ENCODE measurements at places on chromosomes 3 and 15.

DNA sequence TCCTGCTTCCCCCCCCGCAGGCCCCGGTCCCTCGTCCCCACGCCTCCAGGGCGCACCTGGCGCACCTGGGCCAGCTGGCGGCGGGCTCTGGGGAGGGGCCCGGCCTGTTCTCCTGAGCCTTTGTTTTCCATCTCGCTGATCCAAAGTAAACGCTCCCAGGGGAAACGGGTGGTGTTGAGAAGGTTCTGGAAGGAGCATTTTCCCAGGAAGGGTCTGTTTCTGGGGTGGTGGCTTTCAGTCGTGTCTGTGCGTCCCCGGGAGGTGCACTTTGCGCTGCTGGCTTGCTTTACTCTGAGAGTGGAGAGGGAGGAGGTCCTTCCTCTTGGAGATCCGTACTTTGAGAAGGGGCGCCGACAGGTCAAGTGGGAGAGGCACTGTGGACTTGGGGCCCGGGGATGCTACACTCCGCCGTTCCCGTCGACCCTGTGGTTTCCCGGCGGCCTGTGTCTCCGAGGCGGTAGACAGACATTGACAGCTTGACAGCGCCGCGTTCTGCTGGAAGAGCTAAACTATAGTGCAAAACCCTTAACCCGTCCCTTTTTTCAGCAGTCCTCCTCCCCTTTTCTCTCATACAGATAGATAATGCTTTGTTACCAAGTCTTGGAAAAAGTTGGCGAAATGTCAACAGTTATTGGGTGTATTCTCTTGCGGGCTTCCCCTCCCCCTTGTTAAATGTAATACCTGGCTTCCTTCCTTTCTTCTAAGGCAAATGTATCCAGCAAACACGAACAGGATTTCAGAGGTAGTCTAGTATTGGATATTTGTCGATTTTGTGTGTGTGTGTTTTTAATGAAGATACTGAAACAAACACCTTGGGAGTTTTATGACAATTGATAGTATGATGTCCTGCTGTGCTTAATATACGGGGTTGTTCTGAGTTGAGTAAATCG lies 6.5 kb downstream of the TPM1 start:
- DNase-seq = no peak

GRCh38 chr3:152997526-152997925 lies 162.6 kb downstream of the P2RY1 start:
- DNase-seq = no peak

DNA sequence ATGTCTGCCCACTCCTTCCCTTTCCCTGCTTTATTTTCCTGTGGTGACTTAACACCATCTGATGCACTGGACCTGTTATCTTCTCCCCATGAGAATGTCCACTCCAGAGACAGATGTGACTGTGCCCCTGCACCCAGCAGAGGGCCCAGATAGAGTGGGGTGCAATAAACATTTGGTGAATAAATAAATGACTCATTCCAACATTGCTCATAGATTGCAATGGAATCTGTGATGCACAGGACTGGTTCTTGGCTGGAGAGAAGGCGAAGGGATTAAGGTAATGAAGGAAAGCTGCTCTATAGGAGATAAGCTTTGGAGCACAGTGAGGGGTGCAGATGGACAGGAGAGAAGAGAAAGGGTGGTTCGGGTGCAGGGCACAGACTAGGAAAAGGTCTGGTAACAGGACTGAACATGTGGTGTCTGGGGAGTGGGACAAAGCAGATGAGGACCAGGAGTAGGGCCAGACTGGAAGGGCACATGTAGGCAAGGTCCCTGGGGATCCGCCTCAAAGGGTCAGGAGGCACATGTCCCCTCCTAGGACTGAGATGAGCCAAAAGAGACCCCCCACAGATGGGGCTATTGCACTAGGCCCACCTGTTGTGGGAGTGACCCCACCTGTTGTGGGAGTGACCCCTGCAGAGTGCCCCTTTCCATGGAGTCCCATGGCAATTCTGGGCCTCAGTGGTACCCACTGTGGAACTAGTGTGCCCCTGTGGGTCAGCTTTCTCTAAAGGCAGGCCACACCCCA lies 17.5 kb upstream of the POC1A start:
- DNase-seq = no peak

GRCh38 chr3:160808838-160809237 lies 52.8 kb downstream of the PPM1L start:
- DNase-seq = no peak

- DNase-seq = no peak
These were observed 110.9 kb downstream of the ASB7 start for GRCh38 chr15:100713163-100713867.

GRCh38 chr15:23566071-23566554 lies 639 bp downstream of the MKRN3 start:
- no peak for DNase-seq

- no peak for DNase-seq
These were observed 57.2 kb upstream of the ST8SIA2 start for GRCh38 chr15:92336419-92336987.

DNA sequence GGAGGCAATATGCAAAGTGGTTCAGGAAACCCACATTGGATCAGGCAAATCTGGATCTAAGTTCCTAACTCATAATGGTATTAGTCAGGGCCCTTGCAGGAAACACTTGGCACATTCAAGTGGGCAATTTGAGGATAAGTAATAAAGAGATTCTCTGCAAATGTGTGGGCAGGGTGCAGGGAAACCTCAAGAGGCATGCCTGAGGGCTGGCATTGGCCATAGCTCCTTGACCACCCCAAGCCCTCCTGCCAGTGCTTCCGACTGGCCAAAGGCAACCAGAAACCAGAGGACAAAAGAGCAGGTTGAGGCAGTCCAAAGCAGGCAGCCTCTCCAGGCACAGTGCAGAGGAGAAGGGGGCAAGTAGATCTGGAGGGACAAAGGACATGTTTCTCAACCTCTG lies 130.8 kb upstream of the SNTN start:
- no peak for DNase-seq

DNA sequence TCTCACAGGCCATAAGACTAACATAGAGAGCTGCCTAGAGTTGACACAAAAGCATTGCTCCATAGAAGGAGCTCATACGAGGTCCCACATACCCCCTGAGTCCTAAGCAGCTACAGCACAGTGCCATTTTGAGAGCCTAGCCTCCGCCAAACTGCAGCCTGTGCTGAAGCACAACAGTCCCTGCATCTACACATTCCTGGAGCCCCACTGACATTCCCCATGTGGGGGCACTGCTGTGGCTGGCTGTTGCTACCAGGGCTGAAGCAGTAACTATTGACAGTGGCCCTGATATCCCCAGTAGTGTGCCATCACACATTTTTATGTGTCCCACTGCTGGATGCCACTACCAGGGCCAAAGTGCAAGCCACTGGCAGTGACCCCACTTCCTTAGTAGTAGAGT lies 80.3 kb downstream of the CERS3 start:
- DNase-seq = no peak

GRCh38 chr3:52779837-52780585 lies 2.6 kb downstream of the ITIH1 start:
- no peak for DNase-seq

- DNase-seq = no peak
These were observed 300.9 kb upstream of the SOX2 start for GRCh38 chr3:181410870-181411269.

DNA sequence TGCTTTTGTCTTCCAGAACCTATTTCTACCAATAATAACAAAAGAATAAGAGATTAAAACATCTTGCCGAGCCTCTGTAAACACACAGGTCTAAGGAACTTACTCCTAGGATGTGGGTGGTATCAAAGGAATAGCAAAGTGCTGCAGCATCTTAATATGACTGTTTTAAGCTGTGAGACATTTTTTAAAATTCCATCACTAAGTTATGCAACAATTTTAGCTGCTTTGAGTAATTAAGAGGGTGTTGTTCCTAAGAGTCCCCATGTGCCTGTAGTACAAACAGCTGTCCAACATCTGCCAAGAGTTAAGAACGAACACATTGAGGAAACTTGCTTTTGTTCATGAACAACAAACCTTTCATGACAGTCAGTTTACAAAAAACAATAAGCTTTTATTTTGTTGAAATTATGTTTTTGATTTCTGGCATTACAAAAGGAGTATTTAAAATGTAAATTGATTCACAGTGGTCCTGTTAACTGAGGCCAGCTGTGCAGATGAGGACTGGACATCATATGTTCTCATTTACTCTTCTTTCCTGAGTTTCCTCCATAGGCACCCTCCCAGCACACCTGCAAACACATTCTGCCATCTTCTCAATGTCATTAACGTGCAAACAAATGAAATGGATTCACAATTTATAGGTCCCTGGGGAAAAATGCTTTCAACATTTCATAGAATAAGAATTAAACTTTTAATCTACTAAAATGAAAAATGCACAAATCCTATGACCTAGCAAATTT lies 337.3 kb upstream of the ARHGEF26 start:
- no peak for DNase-seq

- no peak for DNase-seq
These were observed 44.4 kb downstream of the ITGA11 start for GRCh38 chr15:68387381-68388143.

GRCh38 chr3:108345492-108346205 lies 49.3 kb downstream of the HHLA2 start:
- no peak for DNase-seq

DNA sequence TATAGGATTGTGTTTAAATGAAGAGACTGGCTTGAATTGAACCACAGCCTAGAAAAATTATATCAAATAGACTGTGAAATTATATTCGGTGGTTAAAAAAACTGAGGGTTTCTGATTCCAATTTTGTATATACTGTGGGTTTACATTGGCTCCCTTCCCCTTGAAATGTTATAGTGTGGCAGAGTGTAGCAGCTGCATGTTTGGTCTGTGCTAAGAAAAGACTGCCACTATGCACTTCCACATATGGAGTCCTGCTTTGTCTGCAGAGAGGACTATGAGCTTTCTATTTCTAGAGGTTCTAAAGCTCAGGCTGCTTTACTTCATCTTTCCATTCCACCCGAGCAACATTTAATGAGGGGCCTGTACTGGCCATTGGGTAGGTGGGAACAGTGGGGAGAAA lies 112.3 kb downstream of the P3H2 start:
- no peak for DNase-seq

- peak; percentile 35 for DNase-seq
These were observed 519.1 kb downstream of the FOXP1 start for GRCh38 chr3:71064291-71064955.
